Stimulated activated CD8-positive, alpha-beta memory T cell treated with anti-CD3 and anti-CD28 coated beads, Interleukin-15, amount 100 ng/mL, for 48 hours (primary cell): ENCODE measurements at places on chromosomes 12 and 14.

- no peak for DNase-seq
These were observed 465.4 kb upstream of the MDGA2 start for GRCh38 chr14:48140804-48141203.

GRCh38 chr12:23899434-23899833, 50.0 kb downstream of the SOX5 start:
- no peak for DNase-seq

- DNase-seq = no peak
These were observed 3.6 kb downstream of the NUDT4 start for GRCh38 chr12:93381161-93381975.

- DNase-seq = no peak
These were observed 8.3 kb downstream of the MEG3 start for GRCh38 chr14:100834082-100834793.

GRCh38 chr14:68633131-68633991, 159.5 kb downstream of the ZFP36L1 start:
- no peak for DNase-seq

- no peak for DNase-seq
These were observed 16.0 kb downstream of the RAD51B start for GRCh38 chr14:67835596-67835995.

GRCh38 chr12:63912651-63913050, 68.2 kb downstream of the SRGAP1 start:
- no peak for DNase-seq
